ENCODE measurements at places on chromosomes 1 and 21.
A peak's percentile ranks its signal among the peaks of the same experiment; 100 is the strongest.

- no peak for DNase-seq
Measured at GRCh38 chr1:185297982-185298381, 19.1 kb downstream of the IVNS1ABP start.

GRCh38 chr1:109249654-109250401, 489 bp downstream of the CELSR2 start:
- DNase-seq = no peak

DNA sequence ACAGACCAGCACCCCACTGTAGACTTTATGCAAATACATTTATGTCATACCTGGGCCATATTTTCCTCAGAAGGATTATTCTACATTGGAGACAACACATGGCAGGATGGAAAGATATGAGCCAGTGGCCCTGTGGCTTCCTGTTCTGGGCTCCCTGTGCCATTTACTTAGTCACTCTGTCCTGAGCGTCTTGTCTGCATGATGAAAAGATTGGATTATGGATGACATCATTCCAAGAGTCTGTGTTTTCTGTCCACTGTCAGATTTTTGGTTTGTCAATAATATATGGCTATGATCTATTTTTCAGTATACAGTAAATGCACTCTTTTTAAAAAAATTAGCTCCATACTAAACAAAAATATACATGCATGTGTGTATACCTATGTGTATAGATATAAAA, 30.8 kb downstream of the IGSF5 start:
- DNase-seq = no peak

- DNase-seq = no peak
Measured at GRCh38 chr1:81799939-81800694, 617 bp upstream of the ADGRL2 start.

GRCh38 chr1:41241749-41242341, at the start of gene SCMH1:
Gene SCMH1, minus strand, starts transcription at chr1:41242306. Its CDS starts 56,173 bp downstream, at chr1:41186133.
- DNase-seq = peak; percentile 68

DNA sequence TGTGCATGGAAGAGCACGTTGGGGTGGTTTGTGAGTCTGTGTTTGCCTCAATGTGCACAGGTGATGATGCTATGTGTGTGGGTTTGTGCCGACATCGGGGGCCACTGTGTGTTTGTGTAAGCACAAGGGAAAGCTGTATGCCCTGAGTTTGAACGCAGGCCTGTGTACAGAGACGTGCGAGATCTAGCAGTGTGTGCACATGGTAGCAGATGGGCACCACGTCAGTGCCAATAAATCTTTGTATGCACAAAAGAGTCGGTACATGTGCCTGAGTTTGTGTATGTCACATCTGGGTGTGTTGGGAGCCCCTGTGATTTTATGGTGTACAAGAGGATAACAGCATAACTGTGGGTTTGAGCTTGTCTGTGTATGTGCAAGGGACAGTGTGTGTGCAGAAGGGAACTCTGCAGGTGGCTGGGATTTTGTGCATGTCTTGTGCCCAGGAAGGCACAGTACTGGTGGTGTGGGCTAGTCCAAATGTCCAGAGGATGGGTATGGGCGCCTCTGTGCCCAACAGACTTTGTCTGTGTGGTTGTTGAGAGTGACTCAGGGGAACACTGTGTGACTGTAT, 32.0 kb upstream of the WASF2 start:
- no peak for DNase-seq

- no peak for DNase-seq
Measured at GRCh38 chr1:2970311-2971071, 50.8 kb upstream of the ACTRT2 start.

DNA sequence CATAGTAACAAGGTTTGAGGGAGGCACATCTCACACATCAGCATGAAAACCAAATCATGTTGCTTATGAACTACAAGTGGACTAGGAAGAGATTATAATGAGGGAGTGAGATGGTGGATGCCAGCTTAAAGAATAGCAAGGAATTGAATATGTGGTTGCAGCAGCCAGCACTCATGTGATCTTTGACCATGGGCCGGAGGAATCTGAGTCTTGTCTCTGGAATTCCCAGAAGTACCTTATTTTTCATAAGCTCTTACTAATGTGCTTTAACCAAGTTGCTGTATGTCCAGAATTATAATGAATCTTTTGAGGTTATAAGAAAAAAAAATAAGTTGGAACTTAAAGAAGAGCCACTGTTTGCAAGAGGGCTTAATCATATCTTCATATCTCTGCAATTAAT, 97.0 kb downstream of the DISP1 start:
- DNase-seq = no peak

GRCh38 chr1:41496080-41497055, 11.9 kb upstream of the EDN2 start:
- DNase-seq = peak; percentile 90

Data from LoVo (cell line).